ENCODE measurements at places on chromosomes 6 and 20. TPM values are rescaled to one million over a fixed set of nuclear protein-coding genes. Genes with fewer than 3 reads are reported as not detected.
A peak's percentile ranks its signal among the peaks of the same experiment; 100 is the strongest.

DNA sequence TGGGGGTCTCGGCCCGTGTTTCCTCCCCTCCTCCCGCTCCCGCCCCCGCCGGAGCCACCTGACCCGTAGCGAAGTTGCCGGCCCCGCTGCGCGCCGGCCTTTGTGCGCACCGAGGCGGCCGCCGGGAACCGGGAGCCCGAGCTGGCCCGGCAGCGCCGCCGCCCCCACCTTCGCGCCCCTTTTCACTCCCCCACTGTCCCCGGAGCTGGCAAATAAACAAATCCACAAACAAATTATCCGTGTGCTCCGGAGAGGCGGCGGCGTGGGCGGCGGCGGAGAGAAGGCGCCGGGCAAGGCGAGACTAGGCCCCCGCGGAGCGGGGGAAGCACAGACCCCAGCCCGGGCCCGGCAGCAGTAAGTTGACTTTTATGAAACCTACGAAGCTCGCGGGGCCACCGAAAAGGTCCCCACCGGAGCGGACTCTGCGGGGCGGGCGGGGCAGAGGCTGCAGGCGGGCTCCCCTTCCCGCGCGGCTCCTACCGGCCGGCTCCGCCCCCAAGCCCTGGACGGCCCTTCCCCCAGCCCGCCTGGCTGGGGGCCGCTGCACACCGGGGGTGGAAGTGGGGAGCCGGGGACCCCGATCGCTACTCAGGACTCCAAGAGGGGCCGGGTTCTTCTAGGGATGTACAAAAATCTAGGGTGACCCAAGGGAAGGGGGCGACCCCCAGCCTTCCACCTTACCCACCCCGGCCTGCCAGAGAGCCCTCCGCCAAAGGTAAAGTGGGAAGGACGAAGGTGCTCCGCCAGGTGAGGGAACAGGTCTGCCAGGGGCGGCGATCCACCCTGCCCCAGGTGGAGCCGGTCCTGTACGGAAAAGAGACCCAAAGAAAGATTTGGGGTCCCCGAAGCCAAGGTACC lies 40.7 kb downstream of the YTHDF1 start:
- no peak for DNase-seq

The RPS6KA2 gene
- polyA plus RNA-seq: 11.2 TPM

- DNase-seq: no peak
Measured at GRCh38 chr6:96276856-96277255, 244.8 kb upstream of the UFL1 start.

- DNase-seq: no peak
Measured at GRCh38 chr6:143107440-143107839, 46.8 kb downstream of the AIG1 start.

- DNase-seq: no peak
Measured at GRCh38 chr6:101662111-101662897, 268.8 kb downstream of the GRIK2 start.

The PSMF1 gene
- polyA plus RNA-seq: 43.4 TPM

The AKAP12 gene
- polyA plus RNA-seq: 4.7 TPM

GRCh38 chr6:113381959-113382358 lies 475.2 kb upstream of the MARCKS start:
- no peak for DNase-seq

DNA sequence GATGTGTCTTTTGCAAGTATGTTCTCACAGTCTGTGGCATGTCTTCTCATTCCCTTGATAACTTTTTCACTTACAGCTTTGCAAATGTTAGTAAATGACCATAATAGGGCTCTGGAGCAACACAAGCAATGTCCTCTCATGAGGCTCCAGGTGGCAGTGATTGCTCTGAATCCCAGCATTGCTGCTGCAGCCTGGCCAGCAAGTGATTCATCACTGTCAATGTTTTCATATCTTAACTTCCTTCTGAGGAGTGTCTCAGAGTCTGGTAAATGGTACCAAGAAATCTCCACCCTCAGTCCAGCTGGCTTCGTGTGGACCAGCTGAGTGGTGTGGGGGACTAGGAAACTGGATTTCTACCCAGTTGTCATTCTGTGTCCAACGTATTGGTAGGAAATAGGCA lies 139.6 kb downstream of the MYLK4 start:
- no peak for DNase-seq

DNA sequence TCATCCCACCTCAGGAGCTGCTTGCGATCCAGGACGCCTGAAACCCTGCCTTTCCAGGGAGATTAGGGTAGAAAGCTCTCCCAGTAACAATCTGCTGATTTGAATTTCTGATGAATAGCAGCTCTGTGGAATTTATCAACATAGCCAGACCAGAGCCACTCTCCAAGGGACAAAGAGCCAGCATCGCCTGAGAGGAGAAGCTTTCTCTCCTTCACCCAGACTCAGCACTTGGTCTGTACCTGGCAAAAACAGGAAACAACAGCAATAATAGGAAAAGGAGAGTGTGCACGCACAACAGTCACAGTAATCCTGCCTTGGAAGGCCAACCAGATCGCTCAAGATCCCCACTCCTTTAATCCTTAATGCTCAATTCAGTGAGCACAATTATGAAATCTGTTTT lies 22.3 kb upstream of the ROS1 start:
- no peak for DNase-seq

DNA sequence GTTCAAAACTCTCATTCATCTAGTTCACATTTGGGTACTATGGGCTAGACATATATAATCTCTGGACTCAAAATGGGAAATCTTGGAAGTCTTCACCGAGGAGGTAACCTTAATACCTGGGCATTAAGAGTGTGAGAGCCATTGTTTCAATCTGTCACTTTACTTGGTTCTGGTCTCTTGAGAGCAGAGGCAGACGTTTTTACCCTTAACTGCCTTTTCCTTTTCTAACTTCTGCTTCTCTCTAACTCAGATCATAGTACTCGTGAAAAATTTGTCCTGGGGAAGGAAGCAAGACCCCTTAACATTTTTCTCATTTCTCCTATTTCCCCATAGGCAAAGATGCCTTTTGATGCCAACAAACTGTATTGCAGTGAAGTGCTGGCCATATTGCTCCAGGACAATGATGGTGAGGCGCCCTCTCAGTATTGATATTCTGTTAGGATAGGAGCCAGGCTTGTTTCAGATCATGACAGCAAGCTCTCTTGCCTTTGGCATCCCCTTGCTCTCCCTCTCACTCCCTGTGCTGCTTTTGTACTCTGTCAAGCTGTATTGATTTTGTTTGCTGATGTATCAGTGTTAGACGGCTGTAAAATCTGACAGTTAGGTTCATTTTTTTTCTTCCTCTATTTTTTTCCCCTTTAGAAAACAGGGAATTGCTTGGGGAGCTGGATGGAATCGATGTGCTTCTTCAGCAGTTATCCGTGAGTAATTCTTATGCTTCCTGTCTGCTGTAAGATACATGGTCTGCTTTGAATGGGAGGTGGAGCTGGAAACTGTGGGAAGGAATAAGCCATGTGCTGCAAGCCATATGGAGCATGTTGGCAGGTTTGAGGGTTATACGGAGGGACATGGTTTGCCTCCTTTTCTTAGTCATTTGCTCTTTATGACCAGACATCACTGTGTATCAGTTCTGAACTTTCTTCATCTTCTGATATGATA lies 83.5 kb downstream of the CTNNBL1 start:
- no peak for DNase-seq

DNA sequence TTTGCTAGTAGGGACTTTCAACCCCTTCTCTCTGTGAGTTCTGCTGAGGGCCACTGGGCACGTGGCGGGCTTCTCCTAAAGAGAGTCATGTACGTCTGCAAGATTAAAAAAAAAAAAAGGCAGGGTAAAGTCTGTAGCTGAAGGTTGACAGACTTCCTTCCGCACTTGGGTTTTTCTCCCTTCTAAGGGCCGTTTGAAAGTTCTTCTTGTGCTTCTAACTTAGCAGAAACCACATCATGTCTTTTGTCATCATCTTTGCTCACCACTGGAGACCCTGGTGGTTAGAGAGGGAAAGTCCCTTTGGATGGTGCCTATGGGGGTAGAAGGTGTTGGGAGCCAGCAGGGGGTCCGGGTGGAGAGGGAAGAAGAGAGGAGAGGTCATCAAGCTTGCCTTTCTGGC lies 31.4 kb downstream of the PRDM1 start:
- DNase-seq: no peak

- no peak for DNase-seq
Measured at GRCh38 chr6:46989398-46989797, 52.7 kb downstream of the ADGRF1 start.

- DNase-seq: peak; percentile 42
Measured at GRCh38 chr6:137341681-137342195, 122.6 kb upstream of the IFNGR1 start.

The FOXA2 gene
- 15.6 TPM for polyA plus RNA-seq

The LPA gene
- 0.15 TPM for polyA plus RNA-seq

- no peak for DNase-seq
Measured at GRCh38 chr6:136739071-136739470, 53.2 kb downstream of the MAP3K5 start.

The COL10A1 gene
- polyA plus RNA-seq: not detected

DNA sequence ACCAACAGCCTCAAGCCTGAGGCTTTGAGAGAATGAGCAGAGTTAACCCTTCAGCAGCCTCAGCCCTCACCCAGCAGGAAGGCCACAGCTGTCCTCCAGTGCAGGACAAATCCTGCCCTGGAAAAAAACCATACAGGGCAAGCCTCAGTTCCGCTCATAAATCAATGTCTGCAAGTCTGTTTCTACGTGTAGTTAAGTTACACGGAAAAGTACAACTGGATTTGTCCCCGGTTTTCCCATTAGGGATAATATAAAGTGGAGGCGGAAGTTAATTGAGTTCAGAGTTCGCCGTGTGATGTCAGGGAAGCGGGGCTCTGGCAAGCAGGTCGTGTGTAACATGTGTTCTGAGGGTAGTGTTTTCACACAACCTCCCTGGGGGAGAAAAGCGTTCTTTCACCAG lies 44.2 kb upstream of the EYA2 start:
- DNase-seq: no peak

The DEFB124 gene
- not detected for polyA plus RNA-seq

The PRDM13 gene
- not detected for polyA plus RNA-seq

DNA sequence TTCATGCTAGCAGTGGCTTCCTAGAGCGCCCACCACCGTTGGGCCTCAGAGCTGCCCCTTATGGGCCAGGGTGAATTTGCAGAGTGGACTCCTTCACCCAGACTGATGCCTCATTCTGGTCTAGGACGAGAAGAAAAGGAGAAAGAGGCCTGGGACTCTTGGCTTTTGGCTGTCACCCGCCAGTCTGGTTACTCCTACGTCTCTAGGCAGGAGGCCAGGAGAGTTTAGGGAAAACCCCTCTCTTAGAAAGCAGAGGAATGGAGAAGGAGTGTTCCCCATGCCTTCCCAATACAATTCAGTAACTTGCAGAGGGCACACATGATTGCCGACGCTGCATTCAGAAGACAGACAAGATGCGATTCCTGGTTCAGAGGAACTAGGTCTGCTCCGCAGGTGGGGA lies 70.1 kb downstream of the CDC5L start:
- DNase-seq: no peak

GRCh38 chr20:8043687-8044282 lies 24.2 kb upstream of the TMX4 start:
- DNase-seq: peak; percentile 9

DNA sequence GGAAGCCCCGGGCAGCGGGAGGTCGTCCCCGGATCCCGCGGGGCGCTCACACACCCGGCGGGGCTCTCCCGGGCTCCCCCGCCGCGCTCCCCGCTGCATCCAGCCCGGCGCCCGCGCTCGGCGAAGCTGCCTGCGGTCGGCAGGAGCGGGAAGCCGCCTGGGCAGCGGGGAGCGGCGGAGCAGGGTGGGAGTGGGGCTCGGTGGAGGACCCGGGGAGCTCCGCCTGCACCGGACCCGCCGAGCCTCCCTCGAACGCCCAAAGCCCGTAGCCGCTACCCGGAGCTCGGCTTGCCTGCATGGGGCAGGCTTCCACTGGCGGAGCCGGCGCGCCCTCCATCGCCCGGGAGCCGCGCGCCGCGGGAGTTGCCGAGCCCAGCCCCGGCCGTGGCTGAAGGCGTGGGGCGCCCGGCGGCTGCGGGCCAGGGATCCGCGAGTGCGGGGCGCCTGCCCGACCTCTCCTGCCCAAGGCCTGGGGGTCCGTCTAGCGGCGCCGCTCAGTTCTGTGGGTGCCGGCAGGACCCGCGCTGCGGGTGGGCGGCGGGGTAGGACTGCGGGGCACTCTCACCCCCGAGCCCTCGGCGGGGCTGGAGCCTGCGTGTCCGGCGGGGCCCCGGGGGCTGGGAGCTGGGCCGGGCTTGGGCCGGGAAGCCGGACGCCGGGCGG lies 671 bp downstream of the CDH4 start:
- DNase-seq: no peak

- DNase-seq: no peak
Measured at GRCh38 chr6:44828780-44829179, 441.3 kb downstream of the CDC5L start.

DNA sequence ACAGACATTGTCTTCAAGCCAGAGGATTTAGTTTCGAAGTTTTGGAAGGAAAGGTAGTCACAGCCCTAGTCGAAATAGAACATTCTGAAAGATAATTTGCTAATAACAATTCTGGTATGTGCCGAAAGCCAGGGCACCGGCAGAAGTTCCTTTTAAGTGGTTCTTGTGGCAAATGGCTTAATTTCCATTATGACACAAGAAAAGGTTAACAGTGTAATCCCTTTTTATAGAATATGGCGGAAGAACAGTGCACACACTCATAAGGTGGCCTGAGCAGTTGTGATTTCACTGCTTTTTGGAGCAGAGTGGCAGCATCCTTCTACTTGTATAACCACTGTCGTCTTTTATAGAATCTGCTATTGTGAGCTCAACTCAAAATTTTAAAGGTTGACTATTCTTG lies 152.4 kb downstream of the SASH1 start:
- DNase-seq: no peak

- no peak for DNase-seq
Measured at GRCh38 chr20:10115021-10115420, 80.2 kb downstream of the ANKEF1 start.

The MICB gene
- polyA plus RNA-seq: 0.23 TPM

The CAP2 gene
- polyA plus RNA-seq: 3.9 TPM

The PCSK2 gene
- 7.3 TPM for polyA plus RNA-seq

DNA sequence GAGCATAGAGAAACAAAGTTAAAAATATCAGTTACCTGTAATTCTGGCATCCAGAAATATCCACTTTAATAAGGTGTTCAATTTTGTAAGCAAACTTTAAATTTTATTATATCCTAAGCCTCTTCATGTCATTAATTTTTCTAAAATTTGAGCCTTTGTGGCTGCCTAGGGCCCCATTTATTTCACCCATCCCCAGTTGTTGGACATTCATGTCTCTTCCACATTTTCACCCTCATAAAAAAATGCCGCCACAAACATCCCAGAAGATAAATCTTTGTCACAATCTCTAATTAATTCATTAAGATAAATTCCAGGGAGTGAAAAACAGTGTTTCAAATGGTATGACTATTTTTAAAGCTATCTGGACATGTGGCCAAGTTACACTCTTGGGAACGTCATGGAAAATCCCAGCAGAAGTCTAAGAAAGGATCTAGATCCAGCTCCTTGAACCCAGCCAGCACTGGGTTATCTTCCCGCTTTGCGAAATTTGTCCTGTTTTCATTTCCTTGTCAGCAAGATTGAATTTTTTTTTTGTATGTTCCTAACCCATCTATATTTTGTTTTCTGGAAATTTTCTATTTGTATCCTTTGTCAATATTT lies 97.2 kb downstream of the TMEM242 start:
- no peak for DNase-seq

DNA sequence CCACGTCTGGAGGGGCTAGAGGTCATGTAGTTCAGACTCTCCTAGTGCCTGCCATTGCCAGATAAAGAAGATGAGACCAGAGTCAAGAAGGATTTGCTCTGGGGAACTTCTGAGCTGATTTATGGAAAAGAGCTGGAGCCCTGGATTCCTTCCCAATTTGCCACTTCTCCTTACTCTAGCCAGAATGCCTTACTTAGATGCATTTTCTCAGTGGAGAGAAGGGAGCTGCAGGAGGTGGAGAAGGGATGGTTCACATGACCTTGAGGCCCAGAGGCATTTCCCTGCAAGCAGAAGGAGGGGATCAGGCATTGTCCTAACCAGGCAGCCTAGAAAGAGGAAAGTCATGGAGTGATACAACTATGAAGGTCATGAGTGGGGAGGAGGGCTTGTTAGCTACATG lies 122.2 kb downstream of the UNC5CL start:
- DNase-seq: no peak

The RAD21L1 gene
- polyA plus RNA-seq: not detected

The KCNS1 gene
- polyA plus RNA-seq: 0.04 TPM

All from pancreas (tissue), 10 donors.